ENCODE measurements at places on chromosomes 3 and 15. TPM values are rescaled to one million over a fixed set of nuclear protein-coding genes. Genes with fewer than 3 reads are reported as not detected.

UCN2 gene
- total RNA-seq: not detected

DNA sequence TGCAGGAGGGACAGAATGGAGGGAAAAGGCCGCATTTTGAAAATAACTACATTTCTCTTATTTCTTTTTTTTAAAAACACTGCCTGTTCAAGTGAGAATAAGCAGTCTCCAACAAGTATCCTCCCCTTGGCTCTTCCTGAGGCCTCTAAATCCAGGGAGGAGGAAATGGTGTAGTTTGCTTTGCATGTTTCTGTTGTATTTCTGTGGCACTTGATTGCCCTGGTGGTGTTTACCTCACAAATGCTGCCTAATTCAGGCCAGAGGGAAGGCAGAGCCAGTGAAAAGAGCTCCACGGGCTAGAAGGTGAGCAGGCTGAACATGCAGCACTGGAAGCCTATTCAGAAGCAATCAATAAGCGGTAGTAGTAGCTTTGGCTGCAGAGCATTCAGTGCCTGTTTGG, 149.3 kb upstream of the ATP11B start:
- no peaks in the 10 kb centered on the region for H3K36me3 ChIP-seq
- peaks cover 18% of the 10 kb centered on the region for H3K27me3 ChIP-seq
- no peak overlapping the region for H3K27ac ChIP-seq
- no peak overlapping the region for H3K4me3 ChIP-seq
- no peaks in the 10 kb centered on the region for H3K4me1 ChIP-seq
- no peak for DNase-seq

GRCh38 chr3:194828116-194828515, 142.4 kb downstream of the FAM43A start:
- DNase-seq: no peak
- no peaks in the 10 kb centered on the region for H3K4me1 ChIP-seq
- peaks cover 2% of the 10 kb centered on the region for H3K27me3 ChIP-seq
- no peak overlapping the region for H3K4me3 ChIP-seq
- no peaks in the 10 kb centered on the region for H3K36me3 ChIP-seq

DNA sequence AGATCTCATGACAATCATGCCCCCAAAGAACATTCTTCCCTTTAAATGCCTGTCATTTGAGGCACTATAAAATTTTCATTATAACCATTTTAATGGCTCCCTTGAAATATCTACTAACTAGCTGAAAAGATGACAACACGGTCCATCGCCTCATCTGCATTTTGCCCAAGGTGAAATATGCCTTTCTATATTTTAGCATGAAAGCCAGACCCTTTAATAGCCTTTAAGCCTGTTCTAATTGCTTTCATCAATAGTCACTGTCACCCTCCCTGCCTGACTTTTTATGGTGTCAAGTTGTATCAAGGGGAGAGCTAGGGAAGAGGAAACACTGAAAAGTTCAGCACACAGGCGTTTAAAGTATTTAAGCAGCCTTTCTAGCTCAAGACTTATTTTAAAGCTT, 144.1 kb upstream of the PRICKLE2 start:
- no peak for DNase-seq
- no peak overlapping the region for H3K27ac ChIP-seq
- H3K4me3 ChIP-seq: no peak overlapping the region
- H3K4me1 ChIP-seq: no peaks in the 10 kb centered on the region

DNA sequence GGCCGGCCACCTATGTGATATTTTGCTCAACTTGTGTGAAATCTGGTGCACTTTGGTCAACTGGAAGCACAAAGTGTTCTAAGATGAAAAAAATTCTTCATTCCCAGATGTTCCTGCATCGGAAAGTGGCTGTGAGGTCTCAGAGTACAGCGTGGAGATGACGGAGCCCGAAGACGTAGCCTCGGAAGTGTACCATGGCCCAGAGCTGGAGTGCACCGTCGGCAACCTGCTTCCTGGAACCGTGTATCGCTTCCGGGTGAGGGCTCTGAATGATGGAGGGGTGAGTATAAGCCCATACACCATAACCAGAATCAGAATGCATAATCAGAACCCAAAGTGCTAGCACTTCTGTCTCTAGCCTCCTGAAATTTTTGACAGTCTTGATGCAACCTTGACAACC, 104.3 kb downstream of the GHSR start:
- no peaks in the 10 kb centered on the region for H3K27me3 ChIP-seq
- no peak for DNase-seq
- peaks cover 4% of the 10 kb centered on the region for H3K4me1 ChIP-seq
- H3K4me3 ChIP-seq: no peak overlapping the region
- no peak overlapping the region for H3K27ac ChIP-seq

Measured in activated CD4-positive, alpha-beta T cell treated with anti-CD3 and anti-CD28 coated beads, Interleukin-2, amount 10 ng/mL, durations not matched to agents 24 days and 14 days (primary cell).